ENCODE measurements at places on chromosomes 2 and 18.

DNA sequence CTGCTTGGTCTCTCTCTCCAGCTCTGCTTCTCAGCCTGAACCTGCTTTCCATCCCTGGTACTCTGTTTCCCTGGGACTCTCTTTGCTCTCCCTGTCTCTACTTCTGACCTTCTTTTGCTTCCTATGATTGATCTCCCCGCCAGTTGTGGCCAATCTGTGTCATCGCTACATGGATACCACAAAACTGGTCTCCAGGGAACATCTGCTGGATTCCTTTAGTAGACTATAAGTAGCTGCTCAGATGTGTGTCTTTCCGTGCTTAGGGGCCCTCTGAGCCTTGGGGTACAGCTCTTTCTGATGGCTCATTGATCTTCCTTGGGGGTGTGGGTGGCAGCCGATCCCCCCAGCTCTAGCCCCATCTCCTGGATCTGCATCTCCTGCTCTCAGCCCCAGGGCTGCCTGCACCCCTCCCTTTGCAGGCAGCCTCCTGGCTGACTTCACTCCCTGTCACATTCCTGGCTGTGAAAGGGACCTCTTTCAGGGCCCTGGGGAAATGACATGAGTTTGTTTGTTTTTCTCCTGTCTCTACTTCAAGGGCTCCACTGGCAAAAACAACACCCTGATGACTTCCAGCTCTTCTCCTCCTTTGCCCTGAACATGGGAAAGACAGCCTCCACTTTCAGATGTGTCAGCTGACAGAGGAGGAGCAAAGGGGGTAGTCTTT is 333.7 kb downstream of the CYP26B1 start:
- no peak for DNase-seq

GRCh38 chr2:237967463-237967951 is 693 bp downstream of the UBE2F start:
- no peak for DNase-seq

DNA sequence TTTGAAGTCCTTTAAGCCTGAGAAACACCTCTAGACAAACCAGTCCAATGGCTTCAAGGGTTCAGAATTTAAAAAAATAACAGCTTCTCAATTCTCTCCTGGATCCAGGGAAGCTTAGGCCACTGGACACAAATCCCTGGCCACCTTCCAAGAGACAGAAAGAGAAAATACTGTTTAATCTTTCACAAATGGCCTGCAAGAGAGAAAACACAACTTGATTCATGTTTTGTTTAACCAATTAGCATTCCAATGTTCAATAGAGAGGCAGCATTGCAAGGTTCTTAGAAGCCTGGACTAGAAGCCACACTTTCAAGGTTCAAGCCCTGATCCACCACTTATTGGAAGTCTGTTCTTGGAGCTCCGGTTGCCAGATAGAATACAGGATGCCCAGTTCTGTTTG is 109.0 kb upstream of the PARD3B start:
- no peak for DNase-seq

- peak; percentile 42 for DNase-seq
Measured at GRCh38 chr18:42183746-42184145, 228.7 kb downstream of the PIK3C3 start.

GRCh38 chr18:58105206-58105887 is 61.3 kb downstream of the NEDD4L start:
- DNase-seq, result no peak

DNA sequence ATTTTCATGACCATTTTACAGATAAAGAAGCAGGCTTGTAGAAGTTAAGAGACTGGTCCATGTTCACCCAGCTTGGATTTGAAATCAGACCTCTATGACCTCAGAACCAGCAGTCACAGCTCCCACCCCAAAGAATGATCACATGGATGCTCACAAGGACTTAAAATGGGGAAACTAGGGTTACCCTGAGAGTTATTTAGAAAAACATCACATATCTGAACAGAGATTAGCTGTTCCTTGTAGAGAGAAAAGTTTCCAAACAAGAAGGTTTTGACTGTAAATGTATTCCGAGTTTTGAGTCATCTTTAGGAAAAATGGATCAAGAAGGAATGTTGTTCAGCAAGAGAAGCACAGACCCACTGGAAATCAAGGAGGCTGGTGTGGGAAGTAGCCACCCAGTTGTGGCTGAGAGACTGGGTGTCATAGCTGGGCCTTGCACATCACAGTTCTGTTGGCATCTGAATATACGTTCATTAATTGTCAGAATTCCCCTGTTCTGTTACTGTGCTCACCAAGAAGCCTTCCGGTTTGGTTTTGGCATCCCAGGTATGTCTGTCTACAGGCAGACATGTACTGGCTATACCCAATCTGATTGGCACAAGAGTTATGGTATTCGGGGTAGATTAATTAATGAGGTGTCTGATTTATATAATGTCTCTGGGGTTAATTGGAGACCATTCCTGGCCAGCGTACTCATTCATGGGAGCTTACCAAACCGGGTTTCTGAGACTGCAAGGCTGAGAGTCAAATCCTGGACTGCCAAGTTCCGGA is 371.8 kb upstream of the SLC14A2 start:
- DNase-seq, result no peak

GRCh38 chr2:120223034-120223912 is at the start of gene TMEM185B:
Gene TMEM185B (minus strand): TSS chr2:120223400. CDS start chr2:120222976, 424 bp downstream.
- DNase-seq, result peak; percentile 69

GRCh38 chr18:37249895-37250618 is 315.5 kb downstream of the CELF4 start:
- no peak for DNase-seq

DNA sequence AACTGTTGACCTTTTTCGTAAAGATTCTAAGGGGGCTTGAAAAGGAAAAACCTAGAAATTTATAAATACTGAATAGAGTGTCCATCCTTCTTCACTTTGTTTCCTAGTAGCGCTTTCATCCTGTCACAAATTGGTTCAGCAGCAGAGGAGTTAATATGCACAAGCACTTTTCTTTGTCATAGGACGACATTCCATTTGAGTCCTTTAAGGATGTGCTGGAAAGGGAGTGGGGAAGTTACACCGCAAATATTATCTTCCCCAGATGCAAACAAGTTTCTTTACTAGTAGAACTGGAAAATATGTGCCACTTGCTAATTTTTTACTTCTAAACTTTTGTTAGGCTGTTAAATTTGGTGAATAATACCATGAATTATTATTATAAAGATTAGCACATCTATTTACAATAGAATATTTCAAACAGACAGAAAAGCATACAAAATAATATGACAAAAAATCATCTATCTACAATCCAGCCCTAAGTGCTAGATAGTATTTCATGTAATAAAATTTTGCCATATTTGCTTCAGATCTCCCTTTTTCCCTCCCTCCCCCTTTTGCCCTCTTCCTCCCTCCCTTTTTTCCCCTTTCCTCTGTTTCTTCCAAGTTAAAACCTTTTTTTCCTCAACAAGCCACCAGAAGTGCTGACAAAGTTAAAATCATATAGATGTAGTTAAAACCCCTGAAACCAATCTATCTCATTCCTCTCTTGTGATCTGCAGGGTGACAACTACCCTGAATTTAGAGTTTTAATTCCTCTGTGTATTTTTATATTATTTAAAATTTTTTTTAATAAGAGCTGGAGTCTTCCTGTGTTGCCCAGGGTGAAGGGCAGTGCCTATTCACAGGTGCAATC is 50.5 kb upstream of the MAP4K3 start:
- DNase-seq, result no peak

- DNase-seq, result no peak
Measured at GRCh38 chr2:226669905-226670304, 129.7 kb downstream of the IRS1 start.
